Effector CD4-positive, alpha-beta T cell (primary cell): ENCODE measurements at places on chromosomes 1 and 21.

DNA sequence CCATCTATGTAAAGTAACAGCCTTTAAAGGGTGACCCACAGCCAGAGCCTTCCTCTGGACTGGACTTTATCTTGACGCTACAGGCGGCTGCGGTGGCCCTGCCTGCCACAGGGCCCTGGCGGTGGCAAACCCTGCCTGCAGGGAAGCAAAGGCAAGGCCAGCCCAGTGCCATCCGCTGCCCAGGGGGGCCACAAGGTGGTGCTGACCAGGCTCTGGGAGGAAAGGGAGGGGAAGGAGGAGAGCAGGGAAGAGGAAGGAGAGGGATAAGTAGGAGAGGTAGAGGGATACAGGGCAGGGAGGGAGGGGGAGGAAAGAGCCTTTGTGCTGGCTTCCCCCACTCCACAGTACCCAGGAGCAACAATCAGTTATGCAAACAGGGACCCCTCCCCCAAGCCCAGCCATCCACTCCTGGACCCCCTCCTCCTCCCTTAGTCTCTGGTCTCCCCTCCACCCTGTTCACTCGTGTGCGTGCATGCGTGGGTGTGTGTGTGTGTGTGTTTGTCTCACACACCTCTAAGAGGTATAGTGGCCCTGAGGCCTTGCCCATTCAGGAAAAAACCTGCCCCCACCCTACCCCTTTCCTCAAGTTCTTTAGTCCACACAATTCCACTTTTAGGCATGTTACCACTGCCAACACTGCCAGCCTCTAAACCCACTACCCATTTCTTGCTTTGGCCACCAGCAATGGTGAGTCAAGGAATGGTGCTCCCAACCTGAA, 30.3 kb downstream of the SSBP3 start:
- no peak for DNase-seq

DNA sequence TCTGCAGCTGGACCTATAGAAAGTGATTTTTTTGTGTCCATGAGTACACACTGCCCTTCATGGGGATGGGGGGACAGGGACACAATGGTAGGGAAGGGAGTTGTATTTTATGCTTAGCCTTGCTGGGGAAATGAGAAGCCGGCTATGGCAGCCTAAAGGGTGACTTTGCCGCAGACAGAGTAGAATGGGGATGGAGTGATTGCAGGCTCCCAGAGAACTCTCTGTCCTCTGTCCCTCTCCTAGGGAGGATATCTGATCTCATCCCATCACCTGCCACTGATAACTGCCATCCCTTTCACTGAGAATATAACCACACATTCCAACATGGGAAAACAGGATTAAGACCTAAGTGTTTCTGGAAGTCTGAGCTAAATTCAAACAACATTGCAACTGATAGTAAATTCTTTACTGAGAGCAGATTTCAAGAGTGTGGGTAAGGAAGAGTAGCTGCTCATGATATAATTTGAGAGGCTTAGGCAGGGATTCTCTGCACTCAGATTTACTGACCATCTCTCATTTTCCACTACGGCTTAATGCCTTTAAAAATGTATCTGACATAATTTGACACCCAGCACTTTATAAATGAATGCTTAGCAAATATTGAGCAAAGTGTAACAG, 13.9 kb downstream of the SH2D1B start:
- no peak for DNase-seq

GRCh38 chr1:47536646-47537118, 98.8 kb downstream of the FOXD2 start:
- no peak for DNase-seq

- DNase-seq = no peak
Observed at GRCh38 chr1:101260556-101261350, 23.9 kb downstream of the S1PR1 start.

GRCh38 chr1:220579317-220579716, 51.4 kb downstream of the MARK1 start:
- DNase-seq = no peak

DNA sequence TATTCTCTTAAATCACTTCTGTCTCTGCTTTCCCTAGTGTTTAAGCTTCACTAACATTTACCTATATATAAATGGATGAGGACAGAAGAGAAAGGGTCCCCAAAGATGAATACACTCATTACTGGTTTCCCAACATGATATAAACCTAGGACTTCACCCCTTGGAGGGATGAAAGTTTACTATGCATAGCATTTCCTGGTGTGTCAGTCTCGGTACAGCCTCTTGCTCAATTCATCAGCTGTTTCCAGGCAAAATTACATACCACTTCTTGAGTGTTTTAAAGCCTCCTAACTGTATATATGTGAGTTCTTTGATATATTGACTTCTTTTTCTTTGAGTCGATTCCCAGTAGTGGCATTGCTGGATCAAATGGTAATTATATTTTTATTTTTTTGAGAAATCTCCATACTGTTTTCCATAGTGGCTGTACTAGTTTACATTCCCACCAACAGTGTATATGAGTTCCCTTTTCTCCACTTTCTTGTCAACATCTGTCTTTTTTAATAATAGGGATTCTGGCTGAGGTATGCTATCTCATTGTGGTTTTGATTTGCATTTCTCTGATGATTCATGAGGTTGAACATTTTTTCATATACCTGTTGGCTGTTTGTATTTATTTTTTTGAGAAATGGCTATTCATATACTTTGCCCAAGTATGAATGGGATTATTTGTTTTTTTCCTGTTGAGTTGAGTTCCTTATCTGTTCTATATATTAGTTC, 259.3 kb upstream of the CACYBP start:
- no peak for DNase-seq

DNA sequence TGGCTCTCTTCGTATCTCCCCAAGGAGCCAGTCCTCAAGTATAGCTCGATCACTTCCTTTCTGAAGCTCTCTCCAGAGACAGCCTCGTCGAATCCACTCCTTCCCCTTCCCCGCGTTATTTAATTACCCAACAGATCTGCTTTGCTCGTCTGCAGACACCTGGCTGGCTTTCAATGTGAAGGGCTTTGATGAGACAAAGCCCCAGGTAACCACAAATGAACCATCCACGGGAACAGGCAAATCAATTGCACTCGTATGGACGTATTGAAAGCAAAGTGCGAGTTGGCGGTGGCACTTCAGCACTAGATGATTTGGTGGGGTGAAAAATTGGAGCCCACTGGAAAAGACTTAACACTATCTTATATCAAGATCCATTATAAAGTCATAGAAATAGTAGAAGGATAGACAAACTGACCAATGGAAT, 364 bp upstream of the BCAR3 start:
- DNase-seq = no peak

GRCh38 chr1:3453203-3453761, 1.2 kb upstream of the ARHGEF16 start:
- peak; percentile 63 for DNase-seq

- DNase-seq = no peak
Observed at GRCh38 chr1:45793942-45794604, 9.3 kb upstream of the MAST2 start.

GRCh38 chr1:3714814-3715213, 37.4 kb upstream of the CCDC27 start:
- DNase-seq = no peak

DNA sequence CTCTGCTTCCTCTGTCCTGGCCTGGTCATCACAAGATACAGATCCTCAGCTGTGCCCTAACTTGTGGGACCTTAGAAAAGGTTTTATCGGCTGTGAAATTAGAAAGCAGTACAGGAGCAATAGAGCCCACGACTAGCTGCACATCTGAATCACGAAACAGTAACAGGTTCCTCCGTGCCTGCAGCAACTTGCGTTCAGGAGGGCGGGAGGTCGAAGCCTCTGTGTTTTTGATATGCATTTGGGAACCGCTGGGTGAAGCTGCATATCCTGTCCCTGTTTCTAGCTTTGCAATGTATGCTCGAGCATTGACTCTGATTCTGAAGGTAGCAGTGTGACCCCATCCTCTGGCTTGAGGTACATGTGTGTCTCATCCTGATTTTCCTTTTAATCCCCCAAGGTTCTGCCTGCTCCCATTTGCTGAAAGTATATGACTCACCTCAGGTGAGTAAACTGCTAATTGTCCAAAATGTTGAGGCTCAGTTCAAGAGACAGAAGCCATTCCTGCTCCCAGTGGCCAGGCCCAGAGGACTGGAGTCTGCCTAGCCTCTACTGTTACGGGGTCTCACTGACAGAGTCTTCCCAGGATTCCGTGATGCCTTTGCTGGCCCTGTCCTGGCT, 44.3 kb downstream of the SCCPDH start:
- no peak for DNase-seq
